ENCODE measurements at places on chromosomes 5 and 9. TPM values are rescaled to one million over a fixed set of nuclear protein-coding genes. Genes with fewer than 3 reads are reported as not detected.

DNA sequence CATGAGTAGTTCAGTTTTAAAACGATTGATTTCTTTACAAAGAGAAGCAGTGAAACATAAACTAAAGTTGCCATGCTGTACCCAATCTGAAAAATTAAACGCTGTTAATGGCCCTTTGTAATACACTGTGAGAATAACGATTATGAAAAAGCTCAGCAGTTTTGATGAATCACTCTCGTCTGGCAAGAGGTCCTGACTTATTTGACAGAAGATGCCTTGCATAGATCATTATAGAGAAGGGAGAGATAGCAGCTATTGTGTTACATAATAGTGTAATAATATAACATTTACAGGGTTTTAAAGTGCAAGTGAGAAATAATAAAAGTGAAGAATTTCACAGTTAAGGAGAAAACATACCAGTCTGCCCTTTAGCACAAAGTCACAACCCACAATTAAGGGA is 361.5 kb upstream of the CDH10 start:
- DNase-seq: no peak

DAB2IP gene
- polyA plus RNA-seq: 21.4 TPM

TLR4 gene
- polyA plus RNA-seq: 1.2 TPM

PPIC gene
- polyA plus RNA-seq: 55.1 TPM

DNA sequence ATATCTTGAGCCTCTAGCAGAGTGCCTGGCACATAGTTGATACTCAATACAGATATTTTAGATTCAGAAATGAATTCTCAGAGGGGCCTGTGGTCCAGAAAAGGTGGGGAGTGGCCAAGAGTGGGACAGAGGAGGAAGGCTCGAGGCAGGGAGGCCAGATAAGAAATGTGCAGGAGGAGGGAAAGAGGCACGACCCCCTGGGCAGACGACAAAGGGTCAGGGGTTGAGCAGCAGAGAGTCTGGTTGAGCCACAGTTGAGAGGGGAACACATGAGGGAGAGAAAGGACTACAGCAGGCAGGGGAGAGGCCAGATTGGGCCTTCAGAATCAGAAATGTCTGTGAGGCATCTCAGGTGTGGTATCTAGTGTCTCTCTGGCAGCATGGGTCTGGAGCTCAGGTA is 89.1 kb downstream of the PSD2 start:
- DNase-seq: no peak

DNA sequence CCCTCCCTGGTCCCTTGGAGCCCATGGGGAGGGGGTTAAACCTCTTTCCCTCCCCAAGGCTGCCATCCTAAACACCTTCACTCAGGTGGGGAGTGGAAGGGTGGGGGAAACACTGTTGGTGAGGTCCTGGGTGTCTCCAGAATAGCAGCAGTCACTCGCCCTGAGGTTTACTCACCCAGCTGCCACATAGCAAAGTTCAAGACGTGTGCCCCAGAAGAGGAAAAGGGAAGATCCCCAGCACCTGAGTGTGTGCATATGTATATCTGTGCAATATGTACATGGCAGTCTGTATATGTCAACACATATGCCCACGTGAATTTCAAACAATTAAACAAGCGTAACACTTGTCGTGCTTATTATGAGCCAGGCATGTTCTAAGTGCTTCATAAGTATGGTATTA is 31.3 kb upstream of the SMU1 start:
- DNase-seq: no peak

SLC2A6 gene
- 7.7 TPM for polyA plus RNA-seq

DNA sequence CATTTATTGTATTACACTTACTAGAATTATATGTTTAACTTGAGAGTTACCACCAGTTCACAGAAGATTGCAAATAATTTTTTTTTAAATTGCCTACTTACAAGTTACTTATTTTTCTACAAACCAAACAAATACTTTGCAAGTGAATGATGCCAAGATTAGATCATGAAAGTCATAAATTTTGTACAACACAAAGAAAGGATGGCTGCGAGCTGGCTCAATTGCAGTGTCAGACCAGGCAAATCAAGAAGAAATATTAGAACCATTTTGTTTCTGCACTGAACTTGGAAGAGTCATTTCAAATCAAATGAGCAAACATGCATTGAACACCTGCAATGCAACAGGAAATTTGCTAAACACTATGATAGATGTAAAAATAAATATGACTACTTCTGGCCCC is 97.3 kb downstream of the PLCXD3 start:
- no peak for DNase-seq

DNA sequence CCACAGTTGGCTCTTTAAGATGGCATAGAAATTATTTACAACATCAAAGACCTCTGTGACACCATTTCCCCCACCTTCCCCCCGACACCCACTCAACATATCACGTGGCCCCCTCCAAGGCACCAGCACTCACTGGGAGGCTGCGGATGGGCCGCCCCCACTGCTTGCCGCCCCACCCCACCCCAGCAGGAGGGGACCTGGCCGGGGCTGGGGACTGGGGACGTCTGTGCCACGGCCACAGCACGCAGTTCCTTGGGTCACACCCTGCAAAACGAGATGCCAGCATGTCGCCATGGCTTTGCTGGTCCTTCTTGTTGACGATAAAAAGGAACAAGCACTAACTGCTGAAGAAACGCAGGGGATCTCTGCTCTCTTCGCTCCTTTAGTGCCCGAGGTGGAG is 257.4 kb upstream of the NFIL3 start:
- no peak for DNase-seq

- DNase-seq: no peak
Measured at GRCh38 chr9:89799221-89799620, 194.4 kb downstream of the GADD45G start.

RAB3C gene
- 0.03 TPM for polyA plus RNA-seq

C7 gene
- 11.1 TPM for polyA plus RNA-seq

DNA sequence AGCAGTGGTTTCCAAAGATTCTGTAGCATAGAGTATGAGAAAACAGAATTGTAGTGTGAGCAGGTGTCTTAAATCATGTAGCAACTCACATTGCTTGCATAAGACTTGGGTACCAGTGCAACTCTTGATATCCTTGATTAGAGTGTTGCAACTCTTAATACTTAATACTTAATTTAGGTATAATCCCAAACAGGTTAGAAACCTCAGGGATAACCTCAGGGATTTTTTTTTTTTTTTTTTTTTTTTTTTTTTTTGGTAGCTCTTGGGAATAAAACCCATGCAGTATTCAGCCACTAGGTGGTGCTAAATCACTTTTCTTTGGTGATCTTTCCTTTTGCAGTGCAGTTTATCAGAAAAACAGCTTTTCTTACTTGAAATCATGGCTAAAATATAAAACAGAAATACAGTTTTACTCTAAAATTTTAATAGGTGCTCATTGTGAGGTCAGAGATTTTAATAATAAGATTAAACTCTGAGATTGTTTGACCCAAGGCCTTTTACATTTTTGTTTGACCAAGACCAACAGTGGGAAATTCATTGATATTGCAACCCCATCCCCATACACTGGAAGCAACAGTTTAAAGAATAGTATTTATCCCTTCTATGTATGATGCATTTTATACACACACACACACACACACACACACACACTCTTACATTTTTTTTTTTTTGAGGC is 55.3 kb downstream of the ERAP1 start:
- peak; percentile 19 for DNase-seq

DNA sequence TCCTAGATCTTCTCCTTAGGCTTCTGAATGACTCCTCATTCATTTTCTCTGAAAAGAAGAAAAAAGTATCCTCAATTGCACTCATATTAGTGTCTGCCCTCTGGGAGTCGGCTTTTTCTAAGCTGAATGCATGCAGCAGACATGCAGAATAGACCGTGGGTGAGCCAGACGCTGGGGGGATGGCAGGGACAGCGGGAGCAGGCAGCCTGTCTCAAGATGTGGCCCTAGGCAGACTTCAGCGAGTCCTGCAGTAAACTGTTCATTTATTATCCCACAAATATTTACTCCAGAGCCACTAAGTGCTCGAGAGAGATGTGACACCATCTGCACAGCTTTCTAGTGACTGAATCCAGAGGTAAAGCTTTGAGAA is 164.9 kb upstream of the RAI14 start:
- peak; percentile 36 for DNase-seq

NIM1K gene
- polyA plus RNA-seq: 0.16 TPM

TMEM215 gene
- not detected for polyA plus RNA-seq

DNA sequence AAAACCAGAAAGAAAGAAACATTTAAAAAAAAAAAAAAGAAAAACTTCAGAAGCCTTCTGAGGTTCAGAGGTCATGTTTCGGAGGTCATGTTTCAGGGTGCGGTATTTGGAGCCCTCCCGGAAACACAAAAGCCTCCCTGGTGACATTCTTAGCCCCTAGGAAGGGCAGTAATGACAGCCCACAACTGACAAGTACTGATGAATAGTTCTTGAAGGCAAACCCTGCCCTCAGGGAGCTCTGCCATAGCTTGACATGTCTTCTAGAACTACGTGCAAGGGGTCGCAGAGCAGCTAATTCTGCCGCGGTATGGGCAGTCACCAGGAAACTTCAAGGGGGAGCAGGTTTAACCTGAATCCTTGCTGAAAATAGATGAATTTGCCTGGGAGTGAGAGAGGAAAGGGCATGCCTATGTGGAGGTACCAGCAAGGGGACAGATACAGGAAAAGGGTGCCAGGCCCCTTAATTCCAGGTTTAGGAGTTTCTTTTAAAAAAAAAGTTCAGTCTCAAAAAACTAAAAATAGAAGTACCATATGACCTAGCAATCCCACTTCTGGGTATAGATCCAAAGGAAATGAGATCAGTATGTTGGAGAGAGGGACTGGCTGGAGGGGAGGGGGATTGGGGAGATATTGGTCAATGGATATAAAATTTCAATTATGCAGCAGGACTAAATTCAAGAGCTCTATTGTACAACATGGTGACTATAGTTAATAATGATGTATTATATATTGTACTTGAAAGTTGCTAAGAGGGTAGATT is 98.4 kb downstream of the C9orf152 start:
- no peak for DNase-seq

DNA sequence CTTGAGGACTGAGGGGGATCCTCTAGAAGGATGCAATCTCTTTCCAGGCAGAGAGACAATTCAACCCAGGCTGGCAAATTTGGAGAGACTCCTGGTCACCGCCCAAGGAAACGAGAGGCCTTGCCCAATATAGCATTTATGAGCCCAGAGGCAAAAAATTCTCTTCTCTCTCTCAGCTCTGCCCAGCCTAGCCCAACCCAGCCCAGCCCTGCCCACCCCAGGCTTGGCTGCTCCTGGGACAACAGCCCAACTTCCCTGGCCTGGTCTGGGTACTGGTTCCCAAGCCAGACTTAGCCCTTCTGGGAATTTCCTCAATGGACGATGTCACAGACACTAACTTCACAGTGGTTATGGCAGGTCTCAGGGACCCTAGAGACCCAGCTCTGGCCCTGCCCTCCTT is 116.5 kb downstream of the PSD2 start:
- DNase-seq: no peak

PHF24 gene
- not detected for polyA plus RNA-seq

- DNase-seq: no peak
Measured at GRCh38 chr9:135035781-135036760, 51.4 kb upstream of the OLFM1 start.

SV2C gene
- 0.05 TPM for polyA plus RNA-seq

DNA sequence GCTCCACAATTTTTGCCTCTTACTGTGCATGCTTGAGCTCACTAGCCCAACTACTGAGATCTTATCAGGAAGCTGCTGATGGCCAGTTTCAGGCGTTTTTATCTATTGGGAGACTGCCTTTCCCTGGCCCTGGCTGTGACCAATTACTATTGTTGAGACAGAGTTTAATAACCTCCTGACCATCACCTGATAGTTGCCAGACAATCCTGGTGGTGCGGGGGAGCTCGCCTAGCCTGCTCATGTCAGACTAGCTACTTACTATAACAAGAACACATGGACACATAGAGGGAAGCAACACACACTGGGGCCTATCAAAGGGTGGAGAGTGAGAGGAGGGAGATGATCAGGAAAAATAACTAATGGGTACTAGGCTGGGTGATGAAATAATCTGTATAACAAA is 13.0 kb upstream of the OXCT1 start:
- DNase-seq: no peak
